COR-L47 (cell line): ENCODE measurements at places on chromosomes 11 and 22.
A peak's percentile ranks its signal among the peaks of the same experiment; 100 is the strongest.

DNA sequence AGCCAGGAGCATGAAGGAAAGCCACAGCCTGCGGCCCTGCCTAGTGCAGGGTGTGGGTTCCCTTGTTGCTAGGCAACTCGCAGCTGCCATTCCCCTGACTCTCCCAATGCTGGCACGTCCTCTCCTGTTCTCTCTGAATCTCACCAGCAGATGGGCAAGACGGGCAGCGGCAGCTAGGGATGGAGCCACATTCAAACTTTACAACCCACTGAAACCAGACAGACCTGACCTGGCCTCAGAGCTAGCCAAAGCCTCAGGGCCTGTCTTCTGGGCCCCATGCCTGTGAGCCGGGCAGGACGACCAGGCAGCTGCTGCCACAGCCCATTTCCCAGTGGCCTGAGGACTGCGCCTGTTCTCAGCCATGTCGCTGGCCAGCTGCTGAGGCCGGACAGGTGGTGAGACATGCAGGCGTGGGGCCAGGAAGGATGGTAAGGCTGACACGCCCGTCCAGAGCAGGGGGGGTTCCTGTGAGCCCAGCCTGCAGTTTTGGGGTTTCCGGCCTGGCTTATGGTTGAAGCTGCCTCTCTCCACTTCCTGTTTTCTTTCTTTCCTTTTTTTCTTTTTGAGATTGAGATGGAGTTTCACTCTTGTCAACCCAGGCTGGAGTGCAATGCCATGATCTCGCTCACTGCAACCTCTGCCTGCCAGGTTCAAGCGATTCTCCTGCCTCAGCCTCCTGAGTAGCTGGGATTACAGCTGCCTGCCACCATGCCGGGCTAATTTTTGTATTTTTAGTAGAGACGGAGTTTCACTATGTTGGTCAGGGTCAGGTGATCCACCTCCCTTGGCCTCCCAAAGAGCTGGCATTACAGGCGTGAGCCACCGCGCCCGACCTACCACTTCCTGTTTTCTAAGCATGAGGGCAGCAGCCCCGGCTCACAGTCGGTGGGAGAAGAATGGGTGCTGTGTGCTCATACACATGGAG is 4.1 kb downstream of the SUN2 start:
- DNase-seq = no peak

- no peak for DNase-seq
Observed at GRCh38 chr11:63603180-63603518, 11.1 kb downstream of the PLAAT3 start.

DNA sequence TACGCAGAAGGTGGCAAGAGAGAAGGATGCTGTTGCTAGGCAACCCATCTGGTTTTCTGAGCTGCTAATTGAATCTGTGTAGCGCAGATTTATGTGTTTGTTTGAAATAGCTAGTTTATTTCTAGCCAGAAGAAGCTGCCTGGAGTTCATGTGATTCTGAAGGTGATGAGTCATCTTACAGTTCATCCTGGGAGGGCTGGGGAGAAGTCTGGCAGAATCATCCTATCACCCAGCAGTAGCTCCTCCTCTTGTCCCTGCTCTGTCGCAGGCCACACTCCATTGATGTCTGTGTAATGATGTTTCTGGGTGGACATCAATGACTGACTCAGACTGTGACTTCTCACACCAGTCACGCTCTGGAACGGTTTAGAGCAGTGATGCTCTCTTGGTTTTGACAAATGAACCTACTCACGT is 4.8 kb upstream of the FBXO7 start:
- peak; percentile 34 for DNase-seq

DNA sequence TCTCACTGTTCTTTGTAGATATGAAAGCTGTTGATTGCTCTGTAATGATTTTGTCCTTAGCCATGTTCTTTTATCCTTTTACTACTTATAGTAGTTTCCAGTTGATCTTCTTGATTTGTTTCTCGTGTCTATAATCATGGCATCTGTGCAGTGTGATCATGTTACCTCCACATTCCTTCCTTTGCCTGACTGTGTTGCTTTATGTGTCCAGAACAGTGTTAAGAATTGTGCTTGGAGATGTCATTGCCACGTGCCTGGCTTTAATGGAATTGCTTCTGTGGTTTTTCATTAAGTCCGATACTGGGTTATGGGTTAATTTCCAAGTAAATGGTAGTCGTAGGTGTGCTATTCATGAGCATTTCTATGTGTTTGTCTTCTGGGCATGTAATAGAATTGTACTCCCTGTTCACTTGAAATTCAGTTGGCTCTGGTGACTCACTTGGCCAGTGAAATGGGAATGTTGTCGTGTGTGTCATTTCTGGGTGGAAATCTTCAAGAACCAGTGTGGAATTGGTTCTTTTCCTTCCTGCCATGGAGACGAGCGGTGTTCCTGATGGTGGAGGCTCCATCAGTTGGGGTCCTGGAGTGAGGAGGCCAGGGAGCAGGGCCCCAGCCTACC is 6.8 kb downstream of the GTSE1 start:
- no peak for DNase-seq

- no peak for DNase-seq
Observed at GRCh38 chr22:39374191-39374590, 24.4 kb downstream of the SYNGR1 start.

DNA sequence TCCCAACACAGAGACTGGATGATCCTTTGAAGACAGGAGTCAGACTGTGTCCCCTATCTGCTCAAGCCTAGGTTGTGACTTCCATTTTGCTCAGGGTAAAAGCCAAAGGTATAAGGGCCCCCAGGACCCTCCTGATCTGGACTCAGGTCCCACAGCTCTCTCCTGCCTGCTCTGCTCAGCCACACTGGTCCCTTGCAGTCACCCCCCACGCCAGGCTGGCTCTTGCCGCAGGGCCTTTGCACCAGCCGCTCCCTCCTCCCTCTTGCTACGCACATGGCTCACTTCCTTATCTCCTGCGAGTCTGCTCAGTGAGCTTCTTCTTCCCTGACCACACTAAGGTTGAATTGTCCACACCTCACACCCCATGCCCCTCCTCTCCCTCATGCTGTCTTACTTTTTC is 28.4 kb upstream of the CACNG2 start:
- no peak for DNase-seq

DNA sequence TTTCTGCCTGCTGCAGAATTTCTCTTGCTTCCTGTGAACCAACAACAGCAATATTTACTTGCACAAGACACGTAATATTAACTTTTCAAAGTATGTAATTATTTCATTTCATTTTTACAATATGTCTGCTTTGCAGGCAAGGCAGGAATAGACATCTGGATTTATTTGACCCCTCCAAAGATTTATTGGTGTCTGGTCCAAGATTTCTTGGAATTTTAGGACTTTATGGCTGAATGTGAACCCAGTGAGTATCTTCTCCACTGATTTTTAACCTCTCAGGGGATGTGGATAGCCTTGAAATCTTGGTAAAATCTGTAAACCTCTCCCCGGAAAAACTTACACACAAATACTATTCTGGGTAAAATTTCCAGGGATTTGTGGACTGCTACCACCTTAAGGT is 61.5 kb downstream of the PKNOX2 start:
- no peak for DNase-seq

DNA sequence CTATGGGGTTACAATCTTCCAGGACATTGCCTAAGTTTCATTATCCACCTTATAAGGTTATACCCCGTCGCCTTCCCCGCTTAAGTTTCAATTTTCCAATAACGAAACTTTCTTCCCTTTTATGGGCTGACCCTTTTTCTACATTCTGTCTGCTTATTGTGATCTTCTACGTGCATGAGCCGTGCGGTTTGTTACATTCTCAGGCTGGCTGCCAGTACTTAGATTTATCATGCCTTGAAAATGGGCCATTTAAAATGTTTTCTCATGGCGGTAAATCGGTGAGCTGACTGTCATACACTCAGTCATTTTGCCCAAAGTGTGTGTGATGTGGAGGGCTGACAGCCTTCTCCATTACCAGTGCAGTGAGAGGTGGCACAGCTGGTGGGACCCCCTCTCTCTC is 23.3 kb downstream of the DGCR6L start:
- no peak for DNase-seq

- DNase-seq = no peak
Observed at GRCh38 chr11:122714484-122714883, 59.0 kb downstream of the UBASH3B start.

GRCh38 chr11:75946531-75947530 is 131.8 kb downstream of the UVRAG start:
- no peak for DNase-seq

DNA sequence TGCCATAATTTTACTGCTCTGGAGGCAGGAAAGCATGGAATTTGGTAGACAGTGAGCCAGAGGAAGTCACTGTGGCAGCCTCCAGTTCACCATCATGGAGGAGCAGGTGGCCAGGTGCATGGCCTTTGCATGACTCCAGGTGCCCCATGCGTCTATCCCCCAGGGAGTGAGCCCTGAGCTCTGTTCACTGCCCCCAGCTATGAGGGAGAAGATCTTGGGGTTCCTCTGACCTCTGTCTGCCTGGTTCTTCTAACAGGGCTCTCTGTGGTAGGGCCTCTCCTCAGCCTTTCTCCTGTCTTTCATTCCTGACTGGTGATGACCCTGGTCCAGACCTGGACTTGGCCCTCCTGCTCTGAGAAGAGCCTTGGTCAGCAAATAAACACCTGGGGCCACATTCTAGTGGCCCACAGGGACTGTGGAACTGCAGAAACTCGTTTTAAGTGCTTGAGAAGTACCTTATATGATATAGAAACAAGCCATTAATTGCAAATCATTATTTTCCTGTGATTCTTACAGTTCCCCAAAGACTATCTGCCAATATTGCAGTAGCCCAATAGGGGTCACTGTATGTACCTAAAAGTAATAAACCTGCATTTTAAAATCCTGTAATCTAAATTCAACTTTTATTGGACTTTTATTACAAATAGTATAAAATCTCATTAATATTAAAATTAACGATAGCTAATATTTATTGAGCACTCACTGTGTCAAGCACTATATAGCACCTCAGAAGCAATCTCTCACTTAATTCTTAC is 120.0 kb upstream of the SYT13 start:
- DNase-seq = no peak

GRCh38 chr11:18105086-18105801 is 638 bp downstream of the SAAL1 start:
- no peak for DNase-seq

DNA sequence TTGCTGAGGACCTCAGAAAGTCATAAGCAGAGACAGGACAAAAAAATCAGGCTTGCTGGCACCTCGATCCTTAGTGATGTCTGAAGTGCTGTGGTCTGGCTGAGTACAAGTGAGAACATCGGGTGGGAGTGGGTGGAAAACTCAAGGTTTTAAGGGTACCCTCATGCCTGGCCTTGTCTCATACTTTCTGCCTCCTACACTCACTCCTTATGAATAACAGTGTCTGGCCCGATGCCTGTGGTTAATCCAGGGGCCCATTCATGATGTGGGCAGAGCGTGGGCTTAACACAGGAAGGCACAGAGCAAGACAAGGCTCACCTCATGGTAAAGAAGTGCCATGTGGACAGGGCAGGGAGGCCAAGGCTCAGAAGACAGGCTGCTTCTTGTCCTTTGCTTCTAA is 11.0 kb upstream of the UCP3 start:
- DNase-seq = no peak

- no peak for DNase-seq
Observed at GRCh38 chr11:9850224-9850895, 186.5 kb downstream of the SWAP70 start.

- DNase-seq = no peak
Observed at GRCh38 chr11:69684651-69685050, 9.5 kb upstream of the LTO1 start.

GRCh38 chr11:46247090-46247489 is 30.4 kb upstream of the CREB3L1 start:
- DNase-seq = no peak

- no peak for DNase-seq
Observed at GRCh38 chr11:78710417-78710816, 135.8 kb upstream of the NARS2 start.

DNA sequence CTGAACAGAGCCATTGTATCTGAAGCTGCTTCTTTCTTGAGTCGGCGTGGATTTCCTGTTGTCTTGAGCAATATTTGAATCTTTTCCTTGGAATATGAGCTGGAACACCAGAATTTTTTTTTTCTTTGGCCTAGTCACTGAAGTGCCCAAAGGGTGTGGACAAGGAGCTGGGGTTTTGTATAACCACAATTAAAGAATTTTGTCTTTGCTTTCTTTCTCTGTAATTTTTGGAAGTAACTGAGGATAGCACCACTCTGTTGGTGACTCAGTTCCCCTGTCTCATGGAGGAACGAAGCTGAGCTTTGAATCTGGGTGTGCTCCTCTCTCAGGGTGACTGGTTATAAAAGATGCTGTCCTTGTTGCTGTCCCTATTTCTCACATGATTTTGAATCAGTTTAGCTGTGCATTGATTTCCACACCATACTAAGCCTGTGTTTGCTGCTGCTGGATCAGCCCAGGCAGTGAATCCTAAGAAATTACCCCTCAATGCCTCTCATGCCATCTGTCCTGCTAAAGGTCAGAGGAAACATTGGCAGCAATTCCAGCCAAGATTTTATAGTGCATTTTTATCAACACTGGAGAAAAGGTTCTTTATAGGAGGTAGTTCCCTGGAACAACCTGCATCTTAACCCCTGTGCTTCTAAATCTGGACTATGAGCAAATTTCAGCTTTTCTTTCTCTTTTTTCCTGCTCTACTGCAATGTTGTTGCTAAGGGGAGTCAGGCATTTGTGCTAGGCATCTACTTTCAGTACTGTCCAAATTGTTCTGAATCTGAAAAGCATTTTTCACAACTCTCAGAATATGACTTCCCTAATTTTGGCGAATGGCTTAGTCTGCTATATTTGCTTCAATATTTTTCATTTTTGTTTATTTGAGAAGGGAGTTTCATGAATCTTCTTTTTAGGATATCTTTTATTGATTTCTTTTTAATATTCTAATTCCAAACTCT is 540.8 kb downstream of the SOX6 start:
- no peak for DNase-seq

GRCh38 chr11:77037057-77037456 is 2.9 kb downstream of the B3GNT6 start:
- no peak for DNase-seq

DNA sequence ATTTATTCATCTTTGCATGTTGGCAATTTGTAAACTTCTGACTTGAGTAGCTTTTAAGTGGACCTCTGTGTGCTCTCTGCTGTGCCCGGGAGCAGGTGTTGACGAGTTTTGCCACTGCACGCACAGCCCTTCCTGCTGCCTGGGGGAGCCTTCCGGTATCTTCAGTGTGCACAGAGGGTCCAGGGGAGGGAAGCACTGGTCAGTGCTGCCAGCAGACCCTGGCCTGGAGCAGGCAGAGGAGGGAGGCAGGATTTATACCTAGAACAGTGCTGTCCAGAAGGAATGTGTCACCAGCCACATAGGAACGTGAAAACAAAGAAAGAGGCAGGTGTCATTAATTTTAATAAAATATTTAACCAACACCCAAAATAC is 403.6 kb downstream of the TBC1D22A start:
- peak; percentile 62 for DNase-seq

- DNase-seq = no peak
Observed at GRCh38 chr11:94303966-94304958, at the start of gene IZUMO1R. TSS of gene IZUMO1R (plus strand) at chr11:94304580. CDS start at chr11:94305637, 1,057 bp downstream.
